Lung microvascular endothelial cell (primary cell): ENCODE measurements at places on chromosomes 12 and 14.

- DNase-seq: peak; percentile 68
These were observed 56.4 kb upstream of the RNU6-8 start for GRCh38 chr14:32259368-32260013.

DNA sequence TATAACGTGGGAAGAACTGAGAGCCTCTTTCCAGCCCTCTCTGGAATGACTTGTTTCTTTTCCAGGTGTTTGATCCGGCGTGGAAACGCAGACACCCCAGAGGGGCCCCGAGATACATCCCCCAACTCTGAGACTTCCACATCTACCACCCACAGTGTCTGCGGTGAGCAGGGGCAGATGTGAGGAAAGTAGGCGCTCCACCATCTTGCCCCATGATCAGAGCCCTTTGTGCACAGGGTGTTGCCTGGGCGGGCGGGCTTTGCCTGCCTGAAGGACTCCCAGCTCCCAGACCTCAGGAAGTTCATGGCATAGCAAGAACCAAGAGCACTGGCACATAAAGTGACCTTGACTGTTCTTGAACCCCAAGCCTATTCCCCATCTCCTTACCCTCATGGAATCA, 2.8 kb downstream of the CARMIL3 start:
- no peak for DNase-seq

GRCh38 chr14:101461891-101462290, 99.4 kb upstream of the DIO3 start:
- DNase-seq: no peak

DNA sequence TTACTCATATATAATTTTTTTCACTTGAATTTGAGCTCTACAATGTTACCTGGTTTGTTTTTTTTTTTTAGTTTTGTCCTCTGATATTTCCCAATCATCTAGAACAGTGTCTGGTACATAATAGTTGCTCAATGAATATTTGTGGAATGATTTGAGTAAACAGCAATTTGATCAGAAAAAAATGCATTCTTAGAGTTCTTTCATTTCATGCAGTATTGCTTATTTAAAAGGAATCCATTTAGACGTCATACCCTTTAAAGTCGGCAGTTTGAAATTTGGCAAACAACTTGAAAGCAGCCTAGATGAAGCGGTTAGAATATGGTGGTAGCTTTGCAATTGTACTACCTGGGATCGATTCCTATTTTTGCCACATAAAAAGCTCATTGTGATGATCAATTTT, 140.0 kb downstream of the PDE3A start:
- no peak for DNase-seq

- no peak for DNase-seq
These were observed 118.6 kb upstream of the SYT1 start for GRCh38 chr12:78746001-78746400.

GRCh38 chr12:116996093-116996492, 85.3 kb downstream of the FBXW8 start:
- peak; percentile 50 for DNase-seq

DNA sequence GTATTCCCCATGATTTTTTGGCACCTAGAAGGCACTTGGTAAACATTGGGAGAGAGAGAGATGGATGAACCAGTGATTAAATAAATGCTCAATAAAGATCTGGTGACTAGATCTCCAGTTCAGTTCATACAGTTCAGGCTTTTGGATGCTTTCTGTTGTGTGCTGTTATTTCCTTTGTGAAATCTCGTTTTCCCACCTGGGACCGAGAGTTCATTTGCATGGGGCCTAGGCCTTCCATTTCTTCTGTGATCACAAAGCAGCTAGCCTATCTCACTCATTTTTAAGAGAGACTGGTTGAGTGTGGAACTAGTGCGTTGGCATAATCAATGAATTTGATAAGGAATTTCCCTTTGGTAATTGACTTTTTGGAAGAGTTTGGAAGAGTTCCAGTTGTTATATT, 104.0 kb downstream of the VRK1 start:
- DNase-seq: no peak

GRCh38 chr12:105164068-105164467, 56.5 kb downstream of the WASHC4 start:
- no peak for DNase-seq

DNA sequence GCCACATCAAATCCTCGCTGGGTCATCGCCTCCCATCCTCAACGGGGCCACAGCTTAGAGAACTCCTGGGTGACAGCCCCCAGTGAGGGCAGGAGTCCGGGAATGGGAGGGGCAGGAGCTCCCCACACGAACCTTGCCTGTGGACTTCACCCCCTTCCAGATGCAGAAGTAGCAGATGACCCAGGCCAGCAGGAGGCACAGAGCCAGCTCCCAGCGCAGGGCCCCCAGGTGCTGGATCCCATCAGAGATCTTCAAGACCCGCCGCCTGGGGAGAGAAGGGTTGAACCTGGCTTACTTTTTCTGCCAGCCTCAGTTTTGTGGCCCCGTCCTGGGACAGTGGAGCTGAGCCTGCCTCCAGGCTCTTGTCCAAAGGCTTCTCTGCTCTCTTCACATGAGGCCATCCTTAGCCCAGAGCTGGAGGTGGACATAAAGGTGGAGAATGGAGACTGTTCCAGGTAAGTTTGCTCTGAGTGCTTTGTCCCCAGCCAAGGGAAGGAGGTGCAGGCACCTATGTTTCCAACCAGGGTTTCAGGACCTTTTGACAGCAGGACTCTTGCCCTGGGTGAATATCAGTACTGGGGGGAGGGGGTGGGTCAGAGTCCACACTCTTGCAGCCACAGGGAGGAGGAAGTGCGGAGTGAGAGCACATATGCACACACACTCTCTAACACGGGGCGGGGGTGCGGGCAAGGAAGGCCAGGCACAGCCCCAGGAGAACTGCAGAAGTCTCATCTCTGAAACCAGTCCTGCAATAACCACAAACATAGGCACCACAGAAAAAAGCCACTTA, 23.3 kb upstream of the SLC6A12 start:
- DNase-seq: no peak

GRCh38 chr12:14239350-14239934, 126.0 kb upstream of the ATF7IP start:
- no peak for DNase-seq

DNA sequence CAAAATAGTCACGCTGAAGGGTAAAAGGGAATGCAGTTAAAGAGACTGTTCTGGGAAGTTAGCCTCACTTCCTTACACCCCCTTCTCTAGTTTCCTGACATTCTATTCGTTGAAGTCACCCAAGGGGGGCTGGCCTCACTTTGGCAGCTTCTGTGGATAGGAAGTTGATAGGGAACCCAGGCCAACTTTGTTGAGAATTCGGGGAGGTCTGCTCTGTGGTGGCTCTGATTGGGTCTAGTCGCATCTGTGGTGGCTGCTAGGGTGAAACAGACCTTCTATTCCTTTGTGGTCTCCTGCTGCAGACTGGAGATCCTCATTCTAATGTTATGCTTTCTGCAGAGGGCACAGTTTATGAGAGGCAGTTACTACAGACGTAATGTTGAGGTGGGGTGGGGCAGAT, 28.8 kb upstream of the GZMB start:
- no peak for DNase-seq

- no peak for DNase-seq
These were observed 11.1 kb upstream of the MYO1H start for GRCh38 chr12:109336593-109336992.

- DNase-seq: no peak
These were observed 8.4 kb downstream of the RNU4-2 start for GRCh38 chr12:120283318-120283717.

DNA sequence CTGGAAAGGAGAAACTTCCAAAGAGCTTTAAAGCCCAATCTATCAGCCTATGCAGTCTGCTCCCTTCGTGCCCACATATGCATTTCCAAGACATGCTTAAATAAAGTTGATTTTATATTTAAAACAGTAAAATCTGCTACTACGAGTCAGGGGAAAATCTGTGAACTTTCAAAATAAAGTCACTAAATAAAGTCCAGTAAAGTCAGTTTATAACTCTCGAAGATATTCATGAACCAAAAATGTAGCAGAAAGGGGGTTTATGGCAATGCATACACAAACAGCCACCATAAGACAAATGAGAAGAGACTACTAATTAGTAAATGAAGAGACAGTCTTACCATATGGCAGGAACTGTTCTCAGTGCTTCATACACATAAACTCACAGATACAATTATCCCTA, 19.7 kb downstream of the AREL1 start:
- DNase-seq: no peak

GRCh38 chr14:101201535-101202151, 298.1 kb upstream of the RTL1 start:
- DNase-seq: no peak

- DNase-seq: no peak
These were observed 46.7 kb downstream of the BHLHE41 start for GRCh38 chr12:26077915-26078702.

DNA sequence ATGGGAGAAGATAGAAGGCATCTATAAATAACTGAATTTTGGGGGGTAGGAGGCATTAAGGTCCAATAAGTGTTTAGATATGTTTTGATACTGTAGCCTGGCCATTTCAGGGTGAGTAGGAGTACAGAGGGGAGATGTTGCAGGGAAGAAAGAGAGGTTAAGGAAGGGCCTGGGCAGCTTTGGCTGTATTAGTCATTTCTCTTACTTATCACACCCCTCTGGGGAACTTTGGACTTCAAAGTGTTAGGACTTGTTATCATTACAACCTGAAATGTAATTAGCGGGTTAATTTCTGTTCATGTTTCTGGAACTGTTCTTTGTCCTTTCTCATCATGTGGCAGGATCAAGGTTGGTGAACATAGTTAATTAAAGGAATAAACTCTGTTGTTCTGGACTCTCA, 40.3 kb downstream of the SUSD6 start:
- peak; percentile 49 for DNase-seq

- no peak for DNase-seq
These were observed 125.9 kb downstream of the CALM1 start for GRCh38 chr14:90522571-90523191.

- DNase-seq: no peak
These were observed 90.6 kb downstream of the CALM1 start for GRCh38 chr14:90487462-90487861.

GRCh38 chr12:5272018-5272785, 159.7 kb upstream of the NTF3 start:
- DNase-seq: no peak

DNA sequence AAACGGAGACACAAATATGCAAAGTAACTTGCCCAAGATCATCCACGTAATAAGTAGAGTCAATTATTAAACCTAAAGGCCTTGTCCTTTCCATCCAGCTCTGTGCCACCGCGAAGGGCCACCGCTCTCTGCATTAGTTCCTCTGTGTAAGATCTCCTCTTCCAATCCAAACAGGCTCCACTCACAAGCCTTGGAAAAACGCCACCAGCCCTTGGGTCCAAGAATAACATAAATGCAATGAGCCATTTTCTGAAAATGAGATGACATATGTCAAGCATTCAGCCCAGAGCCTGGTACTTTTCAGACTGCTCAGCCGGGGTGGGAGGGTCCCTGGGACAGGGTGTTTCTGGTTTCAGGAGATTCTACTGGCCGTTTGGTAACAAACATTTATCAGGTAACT, 30.0 kb downstream of the DGLUCY start:
- peak; percentile 87 for DNase-seq

DNA sequence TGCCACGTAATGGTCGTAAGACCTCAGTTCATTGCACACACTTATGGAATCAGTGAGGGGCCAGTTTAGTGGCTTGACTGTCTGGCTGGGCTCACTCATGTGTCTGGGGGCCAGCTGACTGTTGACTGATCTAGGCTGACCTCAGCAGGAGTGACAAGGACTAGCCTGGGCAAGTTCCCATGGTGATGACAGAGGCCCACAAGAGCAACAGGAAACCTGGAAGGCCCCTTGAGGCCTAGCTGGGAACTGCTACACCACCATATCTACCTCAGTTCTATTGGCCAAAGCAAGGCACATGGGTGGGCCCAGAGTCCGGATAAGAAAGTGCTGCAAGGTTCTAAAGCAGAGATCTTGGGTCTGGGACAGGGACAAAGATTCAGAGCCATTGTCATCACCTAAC, 21.3 kb upstream of the RFLNA start:
- DNase-seq: peak; percentile 65

- DNase-seq: no peak
These were observed 42.1 kb upstream of the MEG3 start for GRCh38 chr14:100783630-100784370.

DNA sequence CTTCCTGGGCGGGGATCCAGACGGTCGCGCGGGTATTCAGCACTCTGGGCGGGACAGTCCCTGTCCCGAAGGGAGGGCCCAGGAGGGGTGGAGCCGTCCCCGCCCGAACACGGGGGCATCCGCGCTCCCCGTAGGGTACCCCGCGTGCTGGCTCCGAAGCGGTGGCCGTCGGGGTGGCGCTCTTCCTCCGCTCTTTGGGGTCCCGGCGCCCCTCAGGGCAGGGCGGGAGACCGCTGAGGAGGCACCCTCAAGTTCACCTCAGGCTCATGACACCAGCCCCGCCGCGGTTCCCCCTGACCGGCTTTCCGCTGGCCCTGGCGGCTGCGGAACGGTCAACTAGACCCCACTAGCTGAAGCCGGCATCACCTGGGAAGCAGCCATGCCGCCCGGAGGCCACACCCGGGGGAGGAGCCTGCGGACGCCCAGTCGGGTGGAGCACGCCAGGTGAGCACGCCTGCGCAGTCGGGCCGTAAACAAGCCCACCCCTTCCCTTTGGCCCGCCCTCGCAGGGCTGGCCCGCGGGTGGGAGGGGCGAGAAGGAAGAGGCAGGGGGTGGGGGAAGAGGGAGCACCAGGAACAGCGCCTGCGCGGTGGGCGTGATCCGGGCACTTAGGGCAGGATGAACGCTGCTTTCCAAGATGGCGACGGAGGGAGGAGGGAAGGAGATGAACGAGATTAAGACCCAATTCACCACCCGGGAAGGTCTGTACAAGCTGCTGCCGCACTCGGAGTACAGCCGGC, at the start of gene WDR20:
TSS of gene WDR20 (plus strand) at position 612 of the 741 bp plus-strand sequence. CDS start at position 639, 27 bp downstream.
- DNase-seq: peak; percentile 97

DNA sequence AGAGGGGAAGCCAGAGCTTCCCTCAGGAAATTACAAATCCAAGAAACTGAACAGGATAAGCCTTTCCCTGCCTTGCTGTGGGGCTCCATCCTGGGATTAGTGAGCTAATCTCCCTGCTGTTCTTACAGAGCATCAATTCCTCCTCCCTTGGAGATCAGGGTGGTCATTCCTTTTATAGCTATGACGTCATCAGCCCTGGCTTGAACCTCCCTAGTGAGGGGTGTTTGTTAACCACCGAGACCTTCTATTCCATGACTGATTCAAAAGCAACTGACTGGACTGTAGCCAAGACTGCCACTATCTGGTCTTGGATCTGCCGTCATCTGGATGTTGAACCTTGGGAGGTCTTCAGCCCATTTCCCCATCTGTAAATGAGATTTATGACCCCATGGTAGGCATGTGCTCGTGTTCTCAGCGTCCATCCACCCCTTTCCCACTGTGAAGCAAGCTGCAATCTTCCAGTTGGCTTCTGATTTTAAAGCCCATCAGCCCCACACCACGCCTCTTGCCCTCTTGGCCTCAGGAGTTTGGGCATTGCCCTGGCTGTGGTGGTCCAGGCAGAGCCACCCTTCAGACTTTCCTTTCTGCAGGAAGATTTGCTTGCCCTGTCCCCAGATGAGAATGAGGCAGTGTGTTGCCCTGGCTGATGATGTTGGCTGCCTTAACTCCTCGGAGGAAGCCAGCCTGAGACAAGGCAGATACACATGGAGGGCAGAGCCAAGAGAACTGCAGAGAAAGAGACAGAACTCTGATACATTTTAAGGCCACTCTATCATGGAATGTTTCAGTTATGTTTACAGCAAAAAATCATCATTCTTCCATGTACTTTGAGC, 59.6 kb upstream of the ACTN1 start:
- peak; percentile 59 for DNase-seq
